ENCODE measurements at places on chromosomes 5 and 9. TPM values are rescaled to one million over a fixed set of nuclear protein-coding genes. Genes with fewer than 3 reads are reported as not detected.

TCF7 gene
- 102 TPM for polyA plus RNA-seq

TRPM6 gene
- not detected for polyA plus RNA-seq

IRX1 gene
- not detected for polyA plus RNA-seq

GDA gene
- not detected for polyA plus RNA-seq

CDO1 gene
- polyA plus RNA-seq, result not detected

GRM6 gene
- not detected for polyA plus RNA-seq

LPAR1 gene
- polyA plus RNA-seq, result not detected

RABGAP1 gene
- polyA plus RNA-seq, result 21.6 TPM

RANBP3L gene
- not detected for polyA plus RNA-seq

MYOZ3 gene
- not detected for polyA plus RNA-seq

- DNase-seq, result no peak
Measured at GRCh38 chr5:175579742-175580432, 78.0 kb upstream of the HRH2 start.

DNA sequence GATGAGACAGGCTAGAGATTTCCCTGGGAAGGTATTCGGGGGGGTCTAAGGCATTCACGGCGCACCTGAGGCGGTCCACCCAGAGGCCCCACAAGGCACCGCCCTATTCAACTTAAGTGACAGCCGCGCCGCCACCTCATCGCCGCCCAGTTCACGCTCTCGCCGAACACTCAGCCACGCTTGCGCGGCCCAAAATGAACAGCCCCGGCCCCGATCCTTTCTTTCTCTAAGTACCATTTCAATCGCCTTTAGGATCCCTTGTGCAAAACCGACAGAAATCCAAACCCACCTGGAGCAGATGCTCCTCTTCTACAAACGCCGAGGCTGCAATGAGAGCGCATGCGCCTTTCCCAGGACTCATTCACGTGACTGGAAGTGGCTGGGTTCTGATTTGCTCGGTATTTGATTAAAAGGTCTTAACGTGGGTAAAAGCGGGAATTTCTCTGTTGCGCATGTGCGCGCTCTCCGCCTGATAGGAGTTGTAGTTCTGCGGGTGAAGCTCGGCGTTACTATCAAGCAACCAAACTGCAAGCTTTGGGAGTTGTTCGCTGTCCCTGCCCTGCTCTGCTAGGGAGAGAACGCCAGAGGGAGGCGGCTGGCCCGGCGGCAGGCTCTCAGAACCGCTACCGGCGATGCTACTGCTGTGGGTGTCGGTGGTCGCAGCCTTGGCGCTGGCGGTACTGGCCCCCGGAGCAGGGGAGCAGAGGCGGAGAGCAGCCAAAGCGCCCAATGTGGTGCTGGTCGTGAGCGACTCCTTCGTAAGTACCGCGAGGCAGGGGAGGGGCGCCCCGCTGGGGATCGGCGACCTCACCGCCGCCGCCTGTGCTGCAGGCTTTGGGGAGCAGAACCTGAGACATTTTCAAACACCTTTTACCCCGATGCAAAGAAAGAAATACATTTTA lies at the start of the genes ARSK and SKIC3:
Gene ARSK (plus strand): TSS at position 455 of the 902 bp plus-strand sequence. CDS start 178 bp downstream, at position 633.
Gene SKIC3 (minus strand): TSS at position 331 of the 902 bp plus-strand sequence. CDS start 7,827 bp downstream, outside the sequence.
- DNase-seq, result peak; percentile 96

DNA sequence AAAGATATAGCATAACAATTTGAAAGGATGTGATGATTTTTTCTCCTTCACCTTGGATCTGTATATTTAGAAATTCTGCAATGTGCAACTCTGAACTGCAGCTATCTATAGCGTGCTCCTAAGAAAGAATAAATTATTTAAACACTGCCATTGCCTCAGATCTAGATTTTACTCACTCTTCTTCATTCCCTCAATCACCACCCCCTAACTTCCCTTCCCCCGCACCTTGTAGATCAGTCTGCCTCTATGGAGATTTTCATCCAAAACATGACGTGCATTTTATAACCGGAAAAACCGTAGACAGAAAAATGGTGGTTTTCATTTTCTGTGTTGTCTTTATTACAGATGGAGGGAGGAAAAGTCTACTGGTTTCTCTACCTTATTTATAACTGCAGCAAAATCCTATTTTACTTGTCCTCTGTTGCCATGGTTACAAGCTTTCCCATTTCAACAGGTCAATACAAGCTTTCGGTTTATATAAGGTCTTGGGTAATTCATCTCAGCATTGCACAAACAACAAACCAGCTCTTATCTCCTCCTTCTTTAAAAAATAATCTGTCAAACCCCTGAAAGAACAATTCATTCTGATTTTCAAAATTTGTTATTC lies 480.0 kb downstream of the TAF11L14 start:
- DNase-seq, result no peak

DNA sequence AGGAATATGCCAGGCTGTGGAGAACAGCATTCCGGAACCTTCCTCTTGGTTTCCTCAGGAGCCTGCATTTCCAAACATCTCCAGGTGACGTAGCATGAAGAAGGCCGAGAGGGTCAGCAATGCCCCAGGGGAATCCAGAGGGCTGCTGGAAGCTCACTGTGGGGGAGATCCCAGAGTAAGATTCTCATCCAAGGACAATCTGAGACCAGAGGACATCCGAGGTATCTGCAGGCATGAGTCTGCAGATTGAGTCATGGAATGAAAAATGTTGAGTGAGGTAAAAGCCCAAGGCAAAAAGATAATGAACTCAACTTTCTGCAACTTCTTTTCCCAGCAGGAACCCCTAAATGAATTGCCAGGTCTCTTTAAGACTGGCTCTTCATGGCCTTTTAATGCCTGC lies 73.5 kb downstream of the KIF4B start:
- DNase-seq, result no peak

- DNase-seq, result no peak
Measured at GRCh38 chr9:75117564-75117963, 29.2 kb downstream of the OSTF1 start.

GRCh38 chr5:7208938-7209337 lies 187.0 kb upstream of the ADCY2 start:
- DNase-seq, result no peak

- DNase-seq, result no peak
Measured at GRCh38 chr9:109121232-109121796, 1.6 kb upstream of the TMEM245 start.

DNA sequence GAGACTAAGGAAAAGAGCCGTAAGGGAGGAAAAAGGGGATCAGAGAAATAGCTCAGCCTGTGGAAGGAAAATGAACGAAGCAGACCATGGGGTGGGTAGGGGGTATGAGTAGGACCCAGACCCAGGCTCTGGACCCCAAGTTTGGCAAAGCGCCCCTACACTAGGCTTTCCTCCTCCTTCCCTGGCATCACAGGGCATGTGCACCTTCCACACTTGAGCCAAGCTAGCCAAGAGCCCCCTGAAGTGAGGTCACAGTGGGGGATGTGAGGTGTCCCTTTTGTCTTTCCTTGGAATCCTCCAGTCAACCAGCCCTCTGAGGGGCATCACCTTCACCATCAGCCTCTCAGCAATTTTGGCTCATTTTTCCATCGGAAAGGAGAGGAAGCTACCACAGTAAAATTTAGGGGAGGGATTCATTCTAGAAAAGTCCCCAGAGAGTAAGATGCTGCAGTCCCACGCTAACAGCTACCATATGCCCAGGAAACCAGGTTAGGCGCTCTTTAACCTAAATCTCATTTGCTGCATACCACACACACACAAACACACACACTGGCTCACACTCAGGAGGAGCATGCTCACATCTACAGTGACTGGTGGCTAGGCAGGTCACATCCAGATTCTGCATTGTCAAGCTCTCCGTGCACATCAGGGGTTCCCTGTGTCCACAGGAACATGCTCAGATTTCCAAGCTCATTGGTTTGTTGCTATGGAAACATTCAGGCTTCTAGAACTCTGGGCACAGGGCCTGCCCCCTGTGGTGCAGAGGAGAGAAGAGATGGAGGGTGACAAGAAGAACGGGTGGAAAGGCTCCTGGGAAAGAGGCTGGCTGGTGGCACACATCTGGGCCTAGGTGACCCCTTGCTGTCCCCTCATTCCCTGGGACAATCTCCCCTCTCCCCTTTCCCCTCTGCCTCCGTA lies 9.9 kb downstream of the REEP2 start:
- no peak for DNase-seq

- DNase-seq, result no peak
Measured at GRCh38 chr5:60738461-60738860, 38.5 kb upstream of the DEPDC1B start.

DNA sequence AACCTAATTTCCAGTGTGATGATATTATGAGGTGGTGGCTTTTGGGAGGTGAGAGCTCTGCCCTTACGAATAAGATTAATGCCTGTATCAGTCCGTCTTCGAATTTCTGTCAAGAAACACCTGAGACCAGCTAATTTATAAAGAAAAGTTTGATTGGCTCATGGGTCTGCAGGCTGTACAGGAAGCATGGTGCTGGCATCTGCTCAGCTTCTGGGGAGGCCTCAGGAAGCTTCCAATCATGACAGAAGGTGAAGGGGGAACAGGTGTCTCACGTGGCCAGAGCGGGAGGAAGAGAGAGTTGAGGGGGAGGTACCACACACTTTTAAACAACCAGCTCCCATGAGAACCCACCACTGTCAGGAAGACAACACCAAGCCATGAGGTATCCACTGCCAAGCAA lies 46.9 kb downstream of the C9orf50 start:
- DNase-seq, result no peak

GRCh38 chr9:91155181-91155580 lies 206.5 kb downstream of the AUH start:
- DNase-seq, result no peak

- DNase-seq, result no peak
Measured at GRCh38 chr5:107553117-107553555, 117.6 kb downstream of the EFNA5 start.

GRCh38 chr5:15304066-15304731 lies 195.8 kb upstream of the FBXL7 start:
- DNase-seq, result no peak
